ENCODE measurements at places on chromosomes 12 and 14. TPM values are rescaled to one million over a fixed set of nuclear protein-coding genes. Genes with fewer than 3 reads are reported as not detected.

DNA sequence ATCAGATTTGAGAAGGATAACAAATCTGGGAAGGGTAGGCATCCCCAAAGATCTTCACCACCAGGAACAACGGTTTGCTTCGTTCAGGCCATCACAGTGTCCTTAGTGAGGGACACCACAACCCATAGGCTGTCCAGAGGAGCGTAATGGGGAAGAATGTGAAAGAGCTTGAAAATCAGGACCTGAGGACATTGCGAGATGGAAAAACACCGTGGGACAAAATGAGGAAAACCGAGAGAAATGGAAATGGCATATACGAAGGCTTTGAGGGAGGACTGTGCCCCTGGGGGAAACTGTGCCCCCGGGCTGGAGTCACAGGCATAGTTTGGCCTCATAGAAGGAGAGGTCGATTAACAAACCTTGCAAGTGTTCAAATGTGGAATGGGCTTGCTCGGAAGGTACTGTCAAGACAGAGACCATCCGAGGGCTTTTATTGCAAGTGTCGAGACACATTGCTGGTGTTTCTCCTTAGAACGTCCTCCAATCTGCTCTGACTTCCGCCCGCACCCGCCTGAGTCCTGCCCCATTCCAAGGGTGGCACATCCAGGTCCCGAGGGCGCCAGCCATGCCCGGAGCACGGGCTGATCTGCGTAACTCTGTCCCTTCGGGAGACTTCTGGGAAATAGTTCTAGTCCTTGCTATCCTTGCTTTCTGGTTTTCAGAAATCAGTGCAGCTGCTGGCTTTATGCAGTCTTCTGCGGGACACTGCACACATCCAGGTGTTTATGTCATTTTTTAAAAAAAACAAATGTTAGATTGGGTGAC, 885 bp upstream of the PALS1 start:
- DNase-seq = no peak
- H3K36me3 ChIP-seq = no peaks in the 10 kb centered on the region
- H3K27me3 ChIP-seq = no peaks in the 10 kb centered on the region
- H3K4me3 ChIP-seq = peak overlapping the region; percentile 91

- DNase-seq = no peak
- peaks cover 44% of the 10 kb centered on the region for H3K27me3 ChIP-seq
- peaks cover 9% of the 10 kb centered on the region for H3K36me3 ChIP-seq
Measured at GRCh38 chr14:69263364-69263763, 3.4 kb downstream of the GALNT16 start.

DNA sequence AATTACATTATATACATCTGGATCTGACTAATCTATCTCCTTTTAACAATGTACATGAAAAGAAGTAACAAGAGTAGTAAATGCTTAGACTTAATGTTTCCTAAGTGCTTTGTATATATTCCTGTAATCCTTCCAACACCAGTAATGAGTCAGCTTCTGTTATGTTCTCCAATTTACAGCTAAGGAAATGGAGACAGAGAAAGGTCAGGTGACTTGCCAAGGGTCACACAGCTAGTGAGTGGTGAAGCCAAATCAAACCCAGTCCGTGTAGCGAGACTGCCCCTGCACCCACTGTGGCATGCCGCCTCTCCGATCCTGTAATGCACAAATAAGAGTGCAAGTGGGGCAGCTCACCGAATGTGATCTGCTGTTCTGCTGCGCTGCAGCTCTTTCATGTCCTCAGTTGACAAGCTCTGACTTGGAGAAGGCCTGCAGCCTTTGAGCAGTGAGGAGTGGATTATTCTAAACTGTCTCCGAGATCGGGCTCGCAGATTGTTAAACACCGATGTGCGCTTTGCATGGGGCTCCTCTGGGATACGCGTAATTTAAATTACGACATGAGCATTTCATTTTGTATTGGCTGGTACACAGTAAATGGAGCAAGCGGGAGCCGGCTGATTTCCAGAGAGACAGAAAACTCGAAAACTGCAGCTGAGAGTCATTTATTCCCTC, 65.1 kb upstream of the KTN1 start:
- no peak for DNase-seq
- H3K4me3 ChIP-seq = no peak overlapping the region
- H3K36me3 ChIP-seq = peaks cover 3% of the 10 kb centered on the region
- no peaks in the 10 kb centered on the region for H3K4me1 ChIP-seq
- H3K27me3 ChIP-seq = no peaks in the 10 kb centered on the region

The TROAP gene
- not detected for total RNA-seq

The LTB4R2 gene
- 17.3 TPM for total RNA-seq
